Tibial artery (tissue), 4 donors: ENCODE measurements at places on chromosomes 3 and 15.
A peak's percentile ranks its signal among the peaks of the same experiment; 100 is the strongest.

DNA sequence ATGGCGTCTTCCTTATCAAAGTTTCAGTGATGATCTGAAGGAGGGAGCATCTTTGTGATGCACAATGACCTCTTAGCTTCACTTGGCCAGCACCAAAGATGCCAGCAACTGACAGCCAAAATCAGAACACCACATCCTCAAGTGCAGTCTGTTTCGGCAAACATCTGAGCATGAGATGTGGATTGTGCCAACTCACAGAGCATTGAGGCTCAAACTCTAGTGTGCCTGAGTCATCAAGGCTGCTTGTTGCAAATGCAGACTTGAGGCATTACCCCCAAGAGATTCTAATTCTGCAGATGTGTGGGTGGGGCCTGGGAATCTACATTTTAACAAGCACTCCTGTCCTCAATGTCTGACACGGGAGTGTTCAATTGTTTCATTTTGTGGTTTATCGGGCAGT lies 35.8 kb downstream of the ABHD5 start:
- DNase-seq: no peak

- no peak for DNase-seq
Observed at GRCh38 chr15:52765785-52766184, 24.4 kb downstream of the ONECUT1 start.

DNA sequence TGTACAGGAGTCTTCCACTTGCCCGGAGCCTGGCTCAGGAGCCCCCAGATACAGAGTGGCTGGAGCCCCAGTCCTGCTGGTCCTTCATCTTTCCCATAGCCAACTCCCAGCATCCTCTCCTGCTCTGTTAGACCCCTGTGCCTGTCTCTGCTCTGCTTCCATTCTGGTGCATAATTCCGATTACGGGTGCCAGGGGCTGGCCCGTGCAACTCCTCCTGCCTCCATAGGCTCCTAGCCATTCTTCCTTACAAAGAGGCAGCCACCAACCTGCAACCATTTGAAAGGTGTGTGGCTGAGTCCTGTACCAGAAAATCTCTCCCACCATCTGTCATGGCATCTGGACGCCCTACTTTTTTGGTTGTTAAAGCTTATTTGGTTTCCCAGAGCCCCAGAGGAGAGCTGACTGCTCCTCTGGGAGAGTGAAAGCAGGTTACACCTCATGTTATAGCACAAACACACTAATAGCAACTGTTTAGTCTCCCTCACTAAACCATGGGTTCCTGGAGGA lies 5.2 kb upstream of the RAD18 start:
- DNase-seq: no peak

GRCh38 chr3:187450431-187451190 lies 82.4 kb downstream of the RTP4 start:
- no peak for DNase-seq

DNA sequence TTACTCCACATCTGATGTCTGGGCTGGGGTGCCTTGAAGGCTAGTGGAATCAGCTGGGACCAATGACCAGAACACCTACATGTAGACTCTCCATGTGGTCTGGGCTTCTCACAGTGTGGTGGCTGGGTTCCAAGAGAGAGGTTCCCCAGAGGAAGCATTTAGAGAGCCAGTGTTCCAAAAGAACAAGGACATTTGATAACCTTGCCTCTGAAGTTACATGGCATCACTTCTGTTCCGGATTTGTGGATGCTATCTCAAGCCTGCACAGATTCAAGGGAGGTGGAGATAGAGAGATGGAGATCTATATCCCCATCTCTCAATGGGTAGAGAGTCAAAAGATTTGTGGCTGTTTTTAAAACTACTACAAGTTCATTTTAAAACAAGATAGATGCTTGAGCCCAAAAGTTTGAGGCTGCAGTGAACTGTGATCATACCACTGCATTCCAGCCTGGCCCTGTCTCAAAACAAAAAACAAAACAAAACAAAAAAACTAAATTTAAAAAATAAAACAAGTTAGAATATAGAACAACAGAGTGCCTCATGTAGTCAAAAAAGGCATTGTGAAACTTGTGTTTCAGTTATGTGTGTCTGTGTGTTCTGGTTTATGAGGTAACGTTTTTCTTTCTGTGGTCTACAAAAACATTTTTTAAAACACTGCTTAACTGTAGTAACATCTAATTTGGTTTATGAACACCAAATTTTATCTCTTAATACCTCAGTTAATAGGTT lies 44.8 kb downstream of the PDE8A start:
- no peak for DNase-seq

DNA sequence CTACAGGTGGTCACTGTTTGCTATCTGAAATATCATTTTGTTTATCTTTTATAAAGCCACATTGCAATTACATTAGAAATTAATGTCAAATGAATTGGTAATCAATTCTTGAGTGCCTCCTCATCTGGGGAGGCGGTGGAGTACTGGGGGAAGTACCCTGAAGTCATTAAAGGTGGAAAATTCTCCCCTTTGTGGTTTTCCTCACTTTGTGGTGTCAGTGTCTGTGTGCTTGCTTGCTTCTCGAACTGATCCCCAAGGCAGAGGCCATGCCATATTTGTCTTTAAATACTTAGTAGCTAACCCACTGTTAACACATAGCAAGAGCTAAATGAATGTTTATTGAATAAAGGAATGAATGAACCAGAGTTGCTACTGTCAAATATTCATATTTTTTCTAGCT lies 40.5 kb upstream of the CCK start:
- DNase-seq: no peak

DNA sequence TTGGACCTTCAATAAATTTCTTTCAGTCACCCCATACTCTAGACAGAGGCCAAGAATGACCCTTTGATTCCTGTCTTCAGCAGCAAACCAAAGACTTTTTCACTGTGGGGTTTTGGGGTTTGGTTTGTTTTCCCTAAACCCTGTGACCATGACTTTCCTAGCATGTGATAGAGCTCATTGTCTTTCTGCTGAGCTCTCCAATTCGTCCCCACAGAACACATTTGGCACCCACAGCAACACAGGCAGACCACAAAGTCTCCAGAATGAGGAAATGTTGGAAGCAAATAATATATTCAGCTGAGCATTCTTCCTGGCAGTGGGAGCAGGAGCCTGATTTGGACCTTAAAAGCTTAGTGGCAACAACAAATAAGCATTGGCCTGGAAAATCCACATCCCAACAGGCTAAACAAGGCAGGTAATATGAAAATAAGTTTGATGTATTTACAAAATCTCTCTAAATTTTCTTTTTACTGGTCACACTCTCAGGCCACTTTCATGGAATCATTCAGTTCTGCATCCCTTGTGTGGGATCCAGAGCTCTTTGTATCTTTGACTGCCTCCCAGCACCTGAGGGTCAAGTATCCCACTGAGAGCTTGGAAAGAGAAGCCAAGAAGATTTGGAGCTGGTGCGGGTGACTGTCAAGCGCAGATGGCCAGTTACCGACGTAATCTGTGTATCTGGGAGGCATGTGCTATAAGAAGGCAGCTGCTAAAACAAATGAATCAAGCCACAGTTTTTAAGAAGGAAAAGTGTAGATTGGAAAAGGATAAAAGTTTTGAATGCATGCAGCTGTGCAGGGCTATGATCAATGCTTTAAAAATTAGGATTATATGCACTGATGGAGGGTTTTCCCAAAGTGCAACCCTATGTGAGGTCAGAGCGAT lies 36.5 kb upstream of the CPB1 start:
- peak; percentile 74 for DNase-seq

- no peak for DNase-seq
Observed at GRCh38 chr3:48797626-48798025, 50.0 kb downstream of the PRKAR2A start.

- DNase-seq: no peak
Observed at GRCh38 chr3:69538281-69538680, 152.4 kb upstream of the FRMD4B start.

GRCh38 chr15:26892182-26892518 lies 25.3 kb downstream of the GABRA5 start:
- no peak for DNase-seq

GRCh38 chr3:188598894-188599293 lies 444.9 kb downstream of the LPP start:
- no peak for DNase-seq

GRCh38 chr15:35880896-35881295 lies 334.9 kb upstream of the DPH6 start:
- DNase-seq: no peak

DNA sequence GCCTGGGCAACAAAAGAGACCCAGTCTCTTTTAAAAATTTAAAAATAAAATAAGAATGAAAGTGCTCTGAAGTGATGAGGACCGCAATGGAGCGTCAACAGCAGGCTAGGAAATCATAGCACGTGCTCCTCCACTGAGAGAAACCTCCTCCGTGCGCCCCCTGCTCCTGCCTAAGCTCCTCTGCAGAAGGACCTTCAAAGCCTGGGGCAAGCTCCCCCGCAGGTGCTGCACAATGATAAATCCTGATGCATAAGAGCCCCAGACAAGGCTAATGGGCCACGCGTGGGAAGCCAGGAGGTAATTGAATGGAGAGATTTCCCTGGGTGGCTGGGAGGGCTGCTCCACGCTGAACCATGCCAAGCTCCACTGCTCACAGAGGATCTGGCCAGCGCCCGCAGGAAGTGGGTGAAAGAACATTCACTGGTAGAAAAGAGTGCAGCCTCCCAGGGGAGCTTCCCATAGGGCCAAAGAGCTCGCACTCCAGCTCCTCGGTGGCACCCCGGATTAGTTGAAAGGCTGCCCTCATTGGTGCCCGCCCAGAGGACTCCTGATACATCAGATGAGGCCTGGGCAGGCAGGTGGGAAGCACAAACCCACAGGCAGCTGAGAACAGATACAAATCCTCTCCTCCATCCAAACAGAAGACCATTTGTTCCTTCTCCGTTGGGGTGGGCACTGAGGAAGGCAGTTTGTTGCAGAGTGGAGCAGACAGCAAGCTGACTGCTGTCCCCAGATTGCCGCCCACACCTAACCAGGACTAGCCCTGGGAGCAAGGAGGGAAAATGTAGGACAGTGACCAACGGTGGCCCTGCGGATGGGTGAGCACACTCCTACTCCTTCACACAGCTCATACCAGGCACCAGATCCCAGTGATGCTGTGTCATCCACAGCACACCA lies 52.5 kb downstream of the CPN2 start:
- DNase-seq: no peak

DNA sequence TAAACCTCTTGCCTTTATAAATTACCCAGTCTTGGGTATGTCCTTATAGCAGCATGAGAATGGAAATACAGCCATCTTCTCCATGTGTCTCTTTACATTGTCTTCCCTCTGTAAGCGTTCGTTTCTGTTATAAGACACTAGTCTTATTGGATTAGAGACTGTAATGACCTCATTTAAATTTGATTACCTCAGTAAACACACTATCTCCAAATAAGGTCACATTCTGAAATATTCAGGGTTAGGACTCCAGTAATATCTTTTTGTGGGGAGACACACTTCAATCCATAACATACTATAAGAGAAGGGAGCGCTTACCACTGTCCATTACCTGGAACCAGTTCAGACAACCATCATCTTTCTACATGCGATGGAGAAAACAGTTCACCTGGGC lies 34.3 kb upstream of the CD47 start:
- no peak for DNase-seq

DNA sequence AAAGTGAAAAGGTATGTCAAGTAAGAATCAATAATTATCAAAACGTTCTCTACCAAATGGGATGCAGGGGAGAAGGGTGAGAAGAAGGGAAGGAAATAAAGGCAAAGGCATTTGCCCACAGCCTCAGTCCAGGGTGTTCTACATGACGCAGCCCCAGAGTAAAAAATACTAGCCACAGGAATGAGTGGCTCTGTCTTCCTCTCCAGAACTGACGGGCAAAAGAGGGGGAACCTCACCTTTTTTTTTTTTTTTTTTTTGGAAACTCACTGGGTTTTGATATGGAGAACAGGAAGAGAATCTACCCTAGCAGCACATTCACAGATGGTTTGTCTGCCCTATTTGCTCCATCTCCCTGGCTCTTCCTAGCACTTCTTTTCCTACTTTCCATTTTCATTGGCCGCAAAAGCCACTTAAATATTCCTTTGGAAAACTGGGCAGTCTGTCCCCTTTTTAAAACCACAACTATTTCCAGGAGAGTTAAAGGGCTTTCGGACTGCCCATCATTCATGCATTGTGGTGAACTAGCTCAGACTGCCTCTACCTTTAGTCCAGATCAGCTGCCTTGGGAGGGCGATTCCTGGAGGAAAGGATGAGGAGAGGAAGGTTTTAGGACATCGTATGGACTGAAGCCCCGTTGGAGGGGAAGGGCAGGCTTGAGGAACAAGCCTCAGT lies 28.2 kb downstream of the B3GNT5 start:
- no peak for DNase-seq

- no peak for DNase-seq
Observed at GRCh38 chr3:172965256-172965655, 175.8 kb downstream of the SPATA16 start.

DNA sequence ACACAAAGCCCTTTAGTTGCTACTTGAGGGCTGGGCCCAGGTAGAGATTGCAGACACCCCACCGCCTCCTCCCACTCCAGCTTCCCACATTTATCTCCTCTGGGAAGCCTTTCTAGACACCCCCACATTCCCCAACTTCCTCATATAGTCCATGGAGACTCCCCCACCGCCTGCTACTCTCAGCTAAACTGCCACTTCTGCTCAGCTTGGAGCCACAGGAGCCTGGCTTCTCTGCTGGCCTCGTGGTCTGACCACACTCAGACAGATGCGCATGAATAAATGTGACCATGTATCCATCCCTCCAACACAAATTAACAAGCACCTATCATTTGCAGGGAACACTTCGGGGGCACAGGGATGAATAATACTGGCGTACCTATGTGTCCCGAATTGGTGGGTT lies 10.5 kb upstream of the ACSBG1 start:
- DNase-seq: no peak
